Cardiac fibroblast (primary cell): ENCODE measurements at places on chromosomes 1 and 21.
A peak's percentile ranks its signal among the peaks of the same experiment; 100 is the strongest.

- DNase-seq, result no peak
Measured at GRCh38 chr1:163523375-163524029, 201.7 kb downstream of the NUF2 start.

DNA sequence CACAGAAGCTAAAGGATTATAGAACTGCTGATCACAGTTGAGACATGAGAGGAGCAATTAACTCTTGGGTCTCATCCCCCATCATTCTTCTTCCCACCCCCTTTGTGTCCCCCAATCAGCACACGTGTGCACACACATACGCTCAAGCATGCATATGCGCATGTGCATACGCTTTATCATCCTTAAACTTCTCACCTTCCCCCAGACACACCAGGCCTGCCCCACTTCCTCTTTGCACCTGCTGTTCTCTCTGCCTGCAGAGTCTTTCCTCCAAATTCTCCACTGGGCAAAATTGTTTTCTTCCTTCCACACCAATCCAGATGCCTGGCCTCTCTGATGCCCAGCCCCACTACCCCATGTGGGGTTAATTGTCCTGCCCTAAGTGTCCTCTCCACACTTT, 13.0 kb upstream of the KCND3 start:
- DNase-seq, result no peak

DNA sequence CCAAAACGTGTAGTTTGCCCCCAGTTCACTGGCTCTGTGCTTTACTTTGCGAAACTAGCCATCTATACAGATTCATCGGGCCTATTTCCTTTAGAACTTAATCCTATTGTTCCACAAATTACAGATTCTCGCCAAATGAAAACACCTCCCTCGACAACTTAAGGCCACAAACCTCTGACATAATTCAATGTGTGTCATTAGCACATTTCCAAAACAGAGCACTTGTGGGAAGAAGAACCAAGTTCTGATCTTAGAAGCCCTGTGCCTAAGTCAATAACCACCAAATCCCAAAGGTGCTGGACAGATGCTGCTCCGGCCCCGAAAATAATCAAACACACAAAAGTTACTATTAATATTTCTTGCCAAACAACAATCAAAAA, 93.9 kb downstream of the SLC45A1 start:
- no peak for DNase-seq

DNA sequence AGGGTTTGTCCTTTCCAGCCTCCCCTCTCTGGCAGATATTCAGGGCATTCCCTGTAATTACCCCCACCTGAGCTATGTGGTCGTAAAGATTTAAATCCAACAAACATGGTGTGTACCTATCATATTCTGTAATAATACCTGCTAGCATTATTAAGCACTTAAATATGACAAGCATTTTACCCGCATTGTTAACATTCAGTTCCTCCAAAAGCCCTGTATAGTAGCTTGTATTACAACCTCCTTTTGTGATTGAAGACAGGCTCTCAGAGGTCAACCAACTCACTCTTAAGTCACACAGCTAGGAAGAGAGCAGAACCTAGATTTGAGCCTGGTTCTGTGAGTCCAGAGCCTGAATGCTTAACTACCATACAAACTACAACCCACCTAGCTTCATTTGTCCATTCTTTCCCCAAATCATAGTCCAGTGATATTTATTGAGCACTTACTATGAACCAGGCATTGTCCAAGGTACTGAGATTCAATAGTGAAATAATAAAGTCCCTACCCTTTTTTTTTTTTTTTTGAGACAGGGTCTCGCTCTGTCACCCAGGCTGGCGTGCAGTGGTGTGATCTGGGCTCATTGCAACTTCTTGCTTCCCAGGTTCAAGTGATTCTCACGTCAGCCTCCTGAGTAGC, 13.8 kb upstream of the KDM4A start:
- no peak for DNase-seq

GRCh38 chr1:42675467-42675866, 6.8 kb upstream of the YBX1 start:
- DNase-seq, result no peak

DNA sequence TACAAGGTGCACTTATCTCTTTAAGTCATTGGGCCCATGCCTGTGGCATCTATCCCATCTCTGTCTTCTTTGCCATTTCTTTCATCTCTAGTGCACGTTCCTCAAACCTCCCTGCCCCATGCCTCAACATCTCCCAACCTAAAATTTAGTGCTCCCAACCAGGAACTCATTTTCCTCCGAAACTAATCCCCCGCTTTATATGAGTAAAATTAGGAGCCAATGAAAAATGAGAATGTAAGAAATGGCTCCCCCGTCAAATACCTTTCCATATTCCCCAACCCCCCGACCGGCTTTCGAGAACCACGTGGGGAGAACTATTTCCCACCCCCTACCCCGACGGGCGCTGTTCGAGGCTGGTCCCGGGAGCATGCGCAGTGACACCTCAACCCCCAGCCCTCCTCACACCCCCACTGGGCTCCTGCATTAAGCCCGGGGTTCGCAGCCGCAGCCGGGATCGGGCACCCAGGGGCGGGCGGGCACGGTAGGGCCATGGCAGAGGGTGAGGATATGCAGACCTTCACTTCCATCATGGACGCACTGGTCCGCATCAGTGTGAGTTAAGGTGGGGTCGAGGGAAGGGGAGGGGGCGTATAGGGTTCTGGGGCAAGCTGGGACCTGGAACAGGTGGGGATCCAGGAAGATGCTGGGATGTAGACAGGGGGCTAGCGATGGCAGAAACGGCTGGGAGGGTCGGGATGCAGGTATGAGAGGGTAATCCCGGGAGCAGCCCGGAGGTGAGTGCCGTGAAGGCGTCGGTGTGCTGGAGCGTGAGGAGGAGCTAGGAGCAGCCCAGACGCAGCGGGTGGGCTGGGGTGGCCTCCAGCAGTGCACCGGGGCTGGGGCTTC, at the start of gene TRIM46:
TSS of gene TRIM46 (plus strand) at position 372 of the 846 bp plus-strand sequence. CDS start at position 490, 118 bp downstream.
- peak; percentile 41 for DNase-seq

DNA sequence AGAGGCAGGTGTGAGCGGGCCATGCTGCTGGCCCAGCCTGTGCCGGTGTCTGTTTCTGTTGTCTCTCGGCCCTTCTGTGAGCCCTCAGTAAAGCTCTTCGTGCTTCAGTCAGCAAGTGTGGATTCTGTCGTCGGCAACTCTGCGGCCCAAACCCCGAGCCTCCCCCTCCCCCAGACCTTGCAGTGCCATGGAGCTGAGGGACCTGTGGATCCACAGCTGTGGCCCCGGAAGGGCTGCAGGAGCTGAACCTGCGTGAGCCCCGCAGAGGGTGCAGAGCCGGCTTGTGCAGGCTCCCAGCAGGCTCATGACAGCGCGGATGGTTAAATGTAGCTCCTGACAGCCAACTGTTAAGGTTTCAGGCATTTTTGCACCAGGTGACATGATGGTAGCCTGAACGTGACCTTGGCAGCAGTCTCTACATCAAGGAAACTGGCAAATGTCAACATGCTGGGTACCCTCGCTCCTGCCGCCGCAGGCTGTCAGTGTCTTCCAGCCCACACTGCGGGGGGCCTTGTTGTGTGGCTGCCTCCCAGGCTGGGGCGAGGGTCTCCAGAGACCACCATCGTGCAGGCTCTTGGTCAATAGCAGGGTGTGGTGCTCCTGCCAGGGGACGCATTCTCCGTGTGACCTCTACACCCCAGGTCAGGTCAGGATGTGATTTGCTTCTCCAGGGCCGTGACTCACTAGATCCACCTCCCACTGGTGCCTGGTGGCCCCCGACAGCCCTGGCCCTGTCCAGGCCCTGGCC, 7.0 kb downstream of the LRRC3 start:
- DNase-seq, result no peak

- DNase-seq, result no peak
Measured at GRCh38 chr1:28976248-28976647, 61.9 kb downstream of the EPB41 start.

DNA sequence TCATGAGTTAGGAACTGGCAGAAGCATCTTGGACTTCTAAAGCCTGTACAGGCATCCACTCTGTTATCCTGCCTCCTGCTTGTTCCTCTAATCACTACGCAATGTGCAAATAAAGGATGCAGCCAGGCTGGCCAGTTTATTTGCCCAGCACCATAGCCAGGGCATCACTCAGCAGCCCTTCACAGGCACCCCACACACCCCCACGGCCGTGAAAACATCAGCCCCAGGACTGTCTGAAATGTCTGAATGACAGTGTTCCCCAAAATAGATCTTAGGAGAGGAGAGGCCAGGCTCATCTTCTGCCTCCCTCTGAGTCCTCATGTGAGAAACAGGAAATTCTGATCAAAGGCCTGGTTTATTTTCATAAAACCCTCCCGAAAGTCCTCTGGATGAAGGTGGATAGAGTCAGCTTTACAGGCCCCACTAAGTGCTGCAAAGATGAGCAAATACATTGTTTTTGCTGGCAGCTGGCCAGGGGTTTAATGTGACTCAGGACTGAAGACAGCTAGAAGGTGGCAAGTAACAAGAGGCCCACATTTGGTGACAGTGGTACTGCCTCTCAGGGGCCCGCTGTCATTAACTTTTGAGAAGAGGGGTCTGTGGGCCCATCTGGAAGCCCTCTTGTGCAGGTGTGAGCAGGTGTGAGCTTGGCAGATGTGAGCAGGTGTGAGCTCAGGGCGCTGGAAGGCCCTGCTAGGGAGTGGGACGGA, 32.9 kb downstream of the GRHL3 start:
- DNase-seq, result peak; percentile 17

GRCh38 chr1:73953186-73953585, 244.8 kb downstream of the LRRIQ3 start:
- no peak for DNase-seq

- DNase-seq, result no peak
Measured at GRCh38 chr1:187270256-187270655, 441.5 kb downstream of the PLA2G4A start.

- peak; percentile 97 for DNase-seq
Measured at GRCh38 chr1:64917328-64917861, 49.0 kb downstream of the JAK1 start.

DNA sequence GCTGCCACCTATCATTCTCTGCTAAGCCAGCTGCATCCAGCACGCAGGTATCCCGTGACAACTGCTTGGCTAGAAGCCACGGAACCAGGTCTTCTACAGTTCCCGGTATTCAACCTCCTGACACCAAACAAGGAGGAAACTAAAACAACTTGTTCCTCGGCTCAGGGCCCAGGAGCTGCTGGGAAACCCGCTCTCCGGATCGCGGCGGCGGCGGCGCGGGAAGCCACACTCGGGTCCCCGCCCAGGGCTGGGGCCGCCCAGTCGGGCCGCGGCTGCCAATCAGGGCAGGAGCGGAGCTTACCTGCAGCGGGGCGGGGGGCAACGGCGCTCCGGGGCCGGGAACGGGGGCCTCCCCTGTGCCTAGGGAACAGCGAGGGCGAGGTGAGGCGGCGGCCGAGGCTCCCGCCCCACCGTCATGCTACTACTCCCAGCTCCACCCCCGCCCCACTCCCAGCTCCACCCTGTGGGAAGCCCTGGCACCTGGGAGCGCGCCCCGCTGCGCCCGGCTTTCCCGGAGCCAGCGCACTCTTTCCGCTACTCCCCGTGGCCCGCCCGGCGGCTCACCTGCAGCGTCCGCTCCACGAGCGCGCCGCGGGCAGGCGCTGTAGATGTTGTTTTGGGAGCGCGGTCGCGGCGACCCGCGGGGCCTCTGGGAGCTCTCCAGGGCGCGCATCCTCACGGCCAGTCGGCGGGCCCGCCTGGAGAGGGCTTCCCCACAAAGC, 12.1 kb downstream of the IL24 start:
- peak; percentile 55 for DNase-seq

DNA sequence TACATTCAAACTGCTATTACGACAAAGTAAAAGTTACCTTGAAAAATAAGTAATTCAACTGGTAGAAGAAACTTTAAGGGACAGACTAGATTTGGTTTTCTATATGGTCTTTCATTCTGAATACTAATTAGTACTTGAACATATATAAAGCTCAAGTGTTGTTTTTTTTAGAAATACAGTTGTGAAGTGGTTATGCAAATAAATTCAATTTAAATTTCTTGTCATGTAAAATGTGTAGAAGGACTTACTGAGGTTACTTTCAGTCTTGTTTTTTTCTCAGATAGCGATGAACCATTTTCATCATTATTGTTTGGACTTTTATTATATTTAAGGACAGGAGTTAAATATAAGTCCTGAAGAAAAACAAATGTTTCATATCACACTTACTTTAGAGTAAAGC, 24.4 kb downstream of the HS2ST1 start:
- DNase-seq, result no peak
